ENCODE measurements at places on chromosomes 5 and 9.

GRCh38 chr5:111461255-111461671, 51.1 kb downstream of the STARD4 start:
- DNase-seq, result no peak

DNA sequence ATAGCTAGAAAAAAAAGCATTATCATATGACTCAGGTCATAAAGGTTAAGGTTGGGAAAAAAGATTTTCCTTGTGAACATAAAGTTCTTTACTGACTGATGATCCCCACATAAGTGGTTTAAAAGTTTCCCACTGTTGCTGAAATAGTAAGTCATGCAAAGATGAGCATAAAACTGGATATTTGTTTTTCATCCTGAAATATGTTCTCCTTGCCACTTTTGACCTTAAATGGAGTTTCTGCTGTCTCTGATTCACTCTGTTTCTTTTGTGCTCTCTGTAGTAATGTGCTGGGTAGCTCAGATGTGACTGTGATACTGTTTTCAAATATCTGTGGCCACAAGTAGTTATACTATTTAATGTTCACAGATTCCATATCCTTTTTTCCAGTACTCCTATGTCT, 162.5 kb upstream of the GAS1 start:
- no peak for DNase-seq

GRCh38 chr5:51686622-51687021, 303.4 kb downstream of the ISL1 start:
- no peak for DNase-seq

GRCh38 chr5:112154940-112155686, 264.0 kb downstream of the EPB41L4A start:
- DNase-seq, result no peak

GRCh38 chr9:120950421-120951388, 24.1 kb upstream of the TRAF1 start:
- DNase-seq, result no peak

DNA sequence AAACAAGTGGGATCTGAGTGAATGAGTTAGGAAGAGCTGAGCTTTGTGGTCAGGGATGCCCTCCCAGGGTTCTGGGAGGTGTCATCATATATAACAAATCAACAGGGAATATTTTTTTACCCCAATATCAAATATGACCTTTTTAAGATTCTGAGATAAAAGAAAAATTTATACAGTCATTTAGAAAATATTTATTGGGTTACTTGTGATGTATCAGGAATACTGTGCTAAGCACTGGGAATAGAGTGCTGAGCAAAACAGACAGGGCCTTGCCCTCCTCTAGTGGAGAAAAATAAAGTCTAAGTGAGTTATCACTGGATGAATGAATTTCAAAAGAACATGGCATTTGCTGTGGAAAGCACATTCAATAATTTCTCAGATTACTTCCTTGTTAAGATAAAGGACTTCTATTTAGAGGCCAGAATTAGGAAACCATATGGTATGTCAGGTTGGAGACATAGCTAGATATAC, 102.9 kb downstream of the BOD1 start:
- peak; percentile 24 for DNase-seq

DNA sequence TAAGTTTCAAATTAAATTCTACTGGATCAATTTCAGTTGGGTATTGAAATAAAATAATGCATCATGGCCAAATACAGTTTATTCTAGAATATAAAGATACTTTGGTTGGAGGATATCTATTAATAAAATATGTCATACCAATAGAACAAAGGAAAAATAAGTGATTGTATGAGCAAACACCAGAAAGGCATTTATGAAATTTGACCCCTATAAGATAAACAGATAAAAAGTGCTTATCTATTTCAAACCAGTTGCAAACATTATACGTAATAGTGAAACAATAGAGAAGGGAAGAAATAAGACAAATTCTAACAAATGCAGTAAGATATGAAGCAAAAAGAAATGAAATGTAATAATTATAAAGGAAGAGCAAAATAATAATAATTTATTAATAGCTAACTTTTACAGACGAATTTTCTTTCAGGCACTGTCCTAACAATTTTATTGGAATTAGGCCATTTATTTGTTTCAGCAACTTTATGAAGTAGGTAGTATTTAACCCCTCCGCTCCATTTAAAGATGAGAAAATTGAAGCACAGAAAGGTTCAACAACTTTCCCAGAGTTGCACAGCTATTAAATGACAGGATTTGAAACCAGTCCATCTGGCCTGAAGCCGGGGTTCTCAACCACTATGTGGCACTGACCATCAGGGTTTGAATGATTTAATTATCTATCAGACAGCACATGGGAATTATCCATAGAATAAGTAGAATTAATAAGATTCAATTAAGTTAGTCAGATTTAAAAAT, 20.8 kb downstream of the ANKRD55 start:
- no peak for DNase-seq

Data from T1000 (cell line).